Activated CD4-positive, CD25-positive, alpha-beta regulatory T cell (primary cell): ENCODE measurements at places on chromosomes 12 and 14.
A peak's percentile ranks its signal among the peaks of the same experiment; 100 is the strongest.

DNA sequence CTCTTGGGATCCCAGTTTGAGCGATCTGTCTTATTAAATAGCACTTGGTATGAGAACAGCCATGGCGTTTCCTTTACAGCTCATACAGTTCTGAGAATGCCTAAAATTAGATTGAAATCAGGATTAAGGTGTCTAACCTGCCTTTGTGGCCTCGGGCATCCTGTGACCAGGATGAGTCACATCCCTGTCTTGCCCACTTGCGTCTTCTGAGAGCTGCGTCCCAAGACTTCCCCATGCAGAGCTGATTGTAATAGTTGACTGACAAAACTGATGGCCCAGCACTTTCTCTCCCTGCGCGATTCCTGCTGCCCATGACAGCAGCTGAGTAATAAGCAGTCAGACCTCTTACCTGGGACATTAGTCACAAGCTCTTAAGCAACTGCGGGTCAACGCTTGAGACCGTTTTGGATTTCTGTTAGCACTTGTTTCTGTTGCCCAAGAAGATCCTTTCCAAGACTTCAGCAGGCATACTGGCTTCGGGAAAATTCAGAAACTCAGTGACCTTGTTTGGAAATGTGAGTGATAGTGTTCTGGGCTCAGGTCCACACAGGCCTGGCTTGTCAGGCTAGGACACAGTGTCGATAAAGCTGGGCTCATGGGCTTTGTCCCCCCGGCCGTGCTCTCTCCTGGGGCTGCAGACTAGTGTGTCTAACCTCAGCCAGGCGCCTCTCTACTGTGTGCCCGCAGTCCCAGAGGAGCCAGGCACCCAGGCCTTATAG, 169.9 kb upstream of the HIF1A start:
- DNase-seq, result peak; percentile 16

GRCh38 chr14:76762411-76763095, 1.3 kb downstream of the VASH1 start:
- DNase-seq, result no peak

DNA sequence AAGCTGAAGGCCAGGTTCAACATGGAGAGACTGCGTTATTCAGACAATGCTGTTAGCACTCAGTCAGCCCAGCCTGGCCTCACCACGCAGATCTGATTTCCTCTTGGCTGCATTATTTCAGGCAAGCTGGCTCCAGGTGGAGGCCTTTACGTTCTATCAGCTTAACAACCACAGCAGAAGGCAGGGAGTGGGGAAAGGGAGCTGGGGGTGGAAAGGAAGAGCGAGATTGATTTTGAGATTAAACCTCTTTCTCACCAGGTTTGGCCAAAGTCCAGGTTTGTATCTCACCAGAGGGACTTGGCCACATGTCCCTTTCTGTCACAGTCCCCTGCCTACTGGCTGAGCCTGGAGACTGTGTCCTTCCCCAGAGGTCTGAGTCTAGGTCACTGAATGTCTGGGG, 543.7 kb upstream of the TMEM132C start:
- DNase-seq, result no peak

DNA sequence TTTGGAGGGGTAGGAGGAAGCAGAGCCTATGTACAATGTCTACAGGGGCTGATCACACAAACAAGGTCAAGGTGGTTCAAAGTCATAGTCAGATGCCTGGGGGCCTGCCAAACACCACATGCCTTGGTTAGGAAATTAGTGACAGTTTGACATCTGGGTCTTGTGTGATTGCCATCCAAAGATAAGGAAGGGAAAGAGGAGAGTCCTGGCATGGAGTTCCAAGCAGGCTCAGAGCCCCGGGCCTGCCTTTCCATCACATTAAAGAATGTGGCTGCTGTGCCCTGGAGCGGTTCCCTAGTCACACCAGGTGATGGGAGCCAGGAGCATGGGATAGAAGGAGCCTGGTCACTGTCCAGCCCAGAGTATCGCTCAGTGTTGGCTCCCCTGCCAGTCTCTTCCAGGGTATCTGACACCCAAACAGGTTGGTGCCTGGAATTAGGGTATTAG, 53.6 kb upstream of the BCL2L14 start:
- no peak for DNase-seq

DNA sequence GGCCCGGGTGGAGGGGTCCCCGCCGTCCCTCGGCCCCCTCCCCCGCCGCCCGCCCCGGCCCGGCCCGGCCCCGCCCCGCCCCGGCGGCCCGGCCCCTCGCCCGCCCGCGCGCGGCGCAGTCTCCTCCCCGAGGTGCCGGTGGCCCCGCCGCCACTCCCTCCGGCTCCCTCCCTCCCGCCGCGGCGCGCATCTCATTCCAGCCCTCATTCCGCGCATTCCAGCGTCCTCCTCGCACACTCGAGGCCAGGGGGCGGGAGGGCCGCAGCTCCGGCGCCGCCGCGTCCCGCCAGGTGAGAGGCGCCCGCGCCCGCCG, at the start of gene TEAD4:
Gene TEAD4 (plus strand): TSS at position 206 of the 313 bp plus-strand sequence.
- DNase-seq, result no peak

GRCh38 chr12:9925705-9926393, 6.3 kb downstream of the CLEC2A start:
- DNase-seq, result no peak

DNA sequence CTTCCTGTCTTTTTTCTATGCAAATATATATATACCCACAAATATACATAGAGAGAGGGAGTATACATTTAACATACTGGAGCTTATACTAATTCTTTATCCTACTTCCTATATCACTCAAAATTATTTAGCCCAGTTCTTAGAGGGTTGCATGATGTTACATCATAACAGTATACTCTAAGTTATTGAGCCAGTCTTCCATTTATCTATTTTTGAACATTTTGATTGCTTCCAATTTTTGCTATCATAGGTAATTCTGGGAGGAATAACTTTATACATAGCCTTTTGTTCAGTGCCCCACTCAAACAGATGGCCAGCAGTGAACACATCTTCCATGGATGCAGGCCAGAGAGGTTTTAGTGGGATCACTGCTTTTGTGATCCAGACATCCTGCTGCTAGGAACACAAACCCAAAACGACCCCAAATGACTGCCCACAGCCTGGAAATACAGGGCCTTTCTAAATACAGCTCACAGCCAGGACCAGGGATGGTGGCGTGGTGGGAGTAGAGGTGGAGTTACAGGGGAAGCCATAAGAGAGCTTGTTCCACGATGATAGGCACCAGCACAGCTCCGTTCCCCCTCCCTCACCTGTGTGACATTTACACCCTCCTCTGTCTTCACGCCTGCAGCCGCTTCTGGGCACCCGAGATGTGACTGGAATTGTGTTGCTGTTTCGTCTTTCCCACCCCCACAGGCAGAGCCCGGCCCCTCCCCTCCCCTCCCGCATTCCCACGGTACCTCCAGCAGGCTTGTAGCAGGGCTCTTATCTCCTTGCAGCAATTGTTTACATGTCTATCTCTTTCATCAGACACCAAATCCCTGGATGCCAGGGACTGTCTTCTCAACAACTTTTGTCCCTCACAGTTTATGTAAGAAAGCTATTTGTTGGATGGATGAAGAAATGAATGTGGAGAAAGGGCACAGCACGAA, 30.7 kb upstream of the HDAC7 start:
- no peak for DNase-seq

DNA sequence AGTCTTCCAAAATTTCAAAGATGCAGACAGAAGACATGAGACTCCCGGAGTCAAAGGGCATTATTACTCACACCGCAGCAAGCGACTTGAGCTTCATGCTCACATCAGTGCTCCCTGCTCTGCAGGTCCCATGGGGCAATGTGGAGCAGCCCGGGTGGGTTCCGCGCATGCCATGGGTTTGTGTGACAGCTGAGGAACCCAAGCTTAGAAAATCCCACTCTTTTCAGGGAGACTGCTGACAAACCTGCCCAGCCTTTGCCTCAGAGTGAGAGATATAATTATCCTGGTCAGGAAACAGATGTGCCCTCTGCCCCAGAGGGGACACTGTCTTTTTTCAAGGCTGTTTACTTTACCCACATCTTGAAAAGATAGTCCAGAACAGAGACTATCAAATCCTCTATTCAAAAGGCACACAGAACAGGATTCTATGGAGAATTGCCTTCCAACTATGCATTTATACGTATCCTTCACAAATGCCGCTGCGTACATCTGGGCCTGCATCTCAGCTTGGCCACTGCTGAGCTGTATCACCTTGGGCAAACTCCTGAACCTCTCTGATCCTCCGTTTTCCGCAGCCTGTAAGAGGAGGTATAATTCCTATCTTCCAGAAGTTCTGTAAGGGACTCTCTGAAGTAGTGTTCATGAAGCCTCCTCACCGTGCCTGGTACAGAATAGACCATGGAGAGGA, 16.0 kb downstream of the C14orf132 start:
- no peak for DNase-seq

DNA sequence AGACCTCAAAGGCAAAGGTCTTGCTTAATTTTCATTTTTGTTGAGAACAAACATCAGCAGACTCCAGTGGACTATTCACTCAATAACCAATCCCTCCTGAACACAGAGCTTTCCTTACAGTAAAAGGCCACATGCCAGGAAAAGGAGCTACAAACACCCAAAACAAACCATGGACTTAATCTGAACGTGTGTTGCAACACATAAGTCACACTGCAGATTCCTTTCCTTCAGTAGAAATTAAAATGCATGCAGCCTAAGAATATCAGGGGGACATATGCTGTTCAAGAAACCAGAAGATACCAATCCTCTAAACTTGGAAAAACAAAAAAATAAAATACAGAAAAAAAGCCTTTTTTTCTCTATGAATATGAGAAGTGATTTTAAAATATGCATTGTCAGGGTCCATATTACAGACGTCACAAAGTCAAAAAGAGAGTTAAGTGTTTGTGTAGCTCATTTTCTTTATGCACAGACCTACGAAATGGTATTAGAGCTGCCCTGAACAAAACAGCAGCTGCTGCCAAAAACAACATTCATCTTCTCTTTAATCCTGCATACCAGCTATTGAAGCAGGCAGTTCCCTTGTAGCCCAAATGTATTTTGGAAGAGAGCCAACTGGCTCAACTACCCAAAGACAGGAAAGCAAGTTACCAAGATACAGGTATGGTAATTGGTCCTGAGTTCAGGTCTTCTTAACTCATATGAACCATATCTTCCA, 26.2 kb downstream of the KITLG start:
- no peak for DNase-seq

DNA sequence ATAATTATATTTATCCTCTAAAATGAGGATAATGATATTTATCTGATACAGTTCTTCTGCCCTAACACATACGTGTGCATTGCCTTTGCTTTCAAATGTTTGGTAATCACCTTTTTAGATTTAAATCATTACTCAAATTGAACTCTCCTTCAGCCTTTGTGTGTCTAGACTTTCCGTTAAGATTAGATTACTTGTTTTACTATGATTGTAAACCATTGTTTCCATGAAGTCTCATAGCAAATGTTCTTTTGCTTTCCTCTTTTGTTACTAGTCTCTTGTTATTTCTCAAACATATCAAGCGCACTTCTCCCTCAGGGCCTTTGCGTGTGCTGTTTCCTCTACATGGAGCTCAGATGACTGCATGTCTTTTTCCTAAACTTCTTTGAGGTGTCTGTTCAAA, 63.7 kb downstream of the ETV6 start:
- no peak for DNase-seq

GRCh38 chr14:27190296-27190695, 592.5 kb upstream of the NOVA1 start:
- DNase-seq, result no peak

- DNase-seq, result no peak
These were observed 244.0 kb downstream of the NRXN3 start for GRCh38 chr14:78414172-78414571.

GRCh38 chr12:115398311-115398781, 714.4 kb upstream of the TBX3 start:
- DNase-seq, result no peak

GRCh38 chr12:68189821-68190242, 30.3 kb upstream of the IFNG start:
- DNase-seq, result no peak

DNA sequence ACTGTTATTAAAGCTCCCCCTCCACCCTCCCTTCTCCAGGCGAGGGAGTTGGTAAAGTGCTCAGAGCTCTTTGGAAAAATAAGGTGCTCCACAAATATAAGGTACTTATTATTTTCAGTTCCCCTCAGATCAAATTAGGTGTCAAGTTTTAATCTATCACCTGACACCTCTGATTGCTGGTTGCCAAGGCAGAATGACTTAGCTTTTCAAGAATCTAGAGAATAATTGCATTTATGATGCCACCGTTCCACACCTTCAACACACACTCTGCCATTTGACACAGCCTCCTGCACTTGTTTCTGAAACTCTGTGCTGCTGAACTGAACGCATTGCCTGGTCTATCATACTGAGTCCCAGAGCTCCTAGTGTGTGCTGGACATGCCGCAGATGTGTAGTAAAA, 128.6 kb downstream of the CRACR2A start:
- DNase-seq, result no peak

GRCh38 chr12:12562016-12562483, 613 bp downstream of the DUSP16 start:
- DNase-seq, result no peak

DNA sequence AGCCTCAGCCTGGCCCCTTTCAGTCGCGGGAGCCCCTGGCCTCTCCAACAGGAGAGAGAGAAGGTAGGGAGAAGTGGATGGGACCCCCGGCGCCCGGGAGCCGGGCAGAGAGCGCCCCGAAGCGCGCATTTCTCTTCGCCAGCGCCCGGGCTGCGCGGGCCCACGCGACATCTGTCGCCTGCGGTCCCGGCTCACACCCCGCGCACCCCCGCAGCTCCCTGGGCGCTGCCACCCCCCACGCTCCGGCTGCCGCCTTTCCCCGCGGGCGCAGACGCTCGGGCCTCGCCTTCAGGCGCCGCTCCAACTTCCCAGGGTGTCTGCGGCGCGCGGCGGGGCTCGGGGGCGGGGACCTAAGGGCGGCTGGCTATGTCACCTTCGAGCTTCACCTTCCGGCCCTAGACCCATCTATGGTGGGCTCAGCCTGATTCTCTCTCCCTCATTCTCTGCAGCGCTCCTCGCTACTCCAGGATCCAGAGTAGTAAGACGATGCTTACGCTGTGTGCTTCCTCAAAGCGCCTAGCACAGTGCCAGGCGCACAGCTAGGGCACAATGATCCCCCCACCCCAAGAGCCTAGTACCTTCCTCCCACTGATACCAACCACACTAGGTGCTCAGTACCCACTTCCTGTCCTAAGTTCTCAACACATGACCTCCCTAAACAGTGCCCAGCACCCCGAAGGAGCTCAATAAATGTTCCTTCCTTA, 1.6 kb downstream of the HRK start:
- DNase-seq, result no peak

- no peak for DNase-seq
These were observed 10.3 kb upstream of the AMN start for GRCh38 chr14:102911991-102912761.

GRCh38 chr12:22759769-22760674, 135.1 kb downstream of the ETNK1 start:
- DNase-seq, result no peak

GRCh38 chr14:81521356-81521755, 12.3 kb downstream of the SEL1L start:
- no peak for DNase-seq

DNA sequence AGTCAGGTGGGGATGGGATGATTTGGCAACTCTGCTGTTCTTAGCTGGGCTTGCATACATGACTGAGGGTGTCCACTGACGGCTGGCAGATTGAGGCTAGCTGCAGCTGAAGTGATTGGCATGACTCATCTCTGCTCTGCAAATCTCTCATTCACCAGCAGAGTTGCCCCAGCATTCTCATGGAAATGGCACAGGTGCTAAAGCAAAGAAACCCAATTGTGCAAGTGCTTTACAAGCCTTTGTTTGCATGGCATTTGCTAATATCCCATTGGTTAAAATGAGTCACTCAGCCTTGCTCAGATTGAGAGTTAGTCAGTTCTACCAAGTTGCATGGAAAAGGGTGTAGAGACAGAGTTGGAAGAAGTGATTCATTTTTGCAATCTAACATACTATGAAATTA, 389.7 kb upstream of the FAR2 start:
- DNase-seq, result no peak

- DNase-seq, result no peak
These were observed 2.8 kb upstream of the KCNK10 start for GRCh38 chr14:88325883-88326282.
